ENCODE measurements at places on chromosomes 7 and 10. TPM values are rescaled to one million over a fixed set of nuclear protein-coding genes. Genes with fewer than 3 reads are reported as not detected.

GRCh38 chr7:128810473-128810872 is 18.7 kb downstream of the CCDC136 start:
- DNase-seq = no peak

The ANKRD30A gene
- not detected for total RNA-seq

DNA sequence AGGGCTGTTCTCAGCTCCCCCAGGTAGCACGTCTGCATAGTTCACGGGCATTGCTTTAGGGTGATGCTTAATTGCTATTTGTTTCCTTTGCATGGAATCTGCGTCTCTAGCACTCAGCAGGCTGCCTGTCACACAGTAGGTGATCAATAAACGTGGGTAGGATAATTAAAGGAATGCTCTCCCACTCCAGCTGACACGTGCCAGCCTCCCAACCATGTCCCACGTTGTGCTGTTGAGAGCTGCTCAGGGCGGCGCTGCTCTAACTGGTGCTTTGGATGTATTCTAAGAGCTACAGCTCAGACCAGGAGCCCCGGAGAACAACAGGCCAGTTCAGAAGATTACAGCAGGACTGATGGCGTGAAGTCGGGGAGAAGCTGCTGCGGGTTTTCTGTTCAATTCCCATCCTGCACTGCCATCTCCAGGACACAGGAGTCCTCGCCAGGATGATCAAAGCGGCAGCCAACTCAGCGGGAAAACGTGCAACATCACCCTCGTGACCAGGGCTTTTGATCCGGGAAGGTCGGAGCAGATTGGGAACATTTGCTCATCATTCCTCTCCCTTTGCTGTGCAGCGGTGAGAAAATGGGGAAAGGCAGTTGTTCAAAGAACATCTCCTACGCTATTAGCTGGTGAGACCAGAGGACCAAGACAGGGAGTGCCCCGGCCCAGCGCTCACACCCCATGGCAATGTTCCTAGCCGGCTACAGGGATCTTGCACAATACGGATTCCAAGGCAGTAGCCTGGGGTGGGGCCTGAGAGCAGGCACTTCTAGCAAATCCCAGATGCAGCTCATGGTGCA is 50.5 kb upstream of the FOXK1 start:
- DNase-seq = no peak

GRCh38 chr10:114498413-114499111 is 94.3 kb upstream of the AFAP1L2 start:
- no peak for DNase-seq

- no peak for DNase-seq
These were observed 104.0 kb upstream of the ZEB1 start for GRCh38 chr10:31215052-31215451.

- DNase-seq = peak; percentile 8
These were observed 631 bp downstream of the RTKN2 start for GRCh38 chr10:62268027-62268398.

Measured in activated CD4-positive, alpha-beta T cell treated with anti-CD3 and anti-CD28 coated beads, Interleukin-2, amount 10 ng/mL, durations not matched to agents 7 days and 5 days (primary cell).